ENCODE measurements at places on chromosomes 7 and 10.

- no peak for DNase-seq
Observed at GRCh38 chr10:100508691-100509150, 10.9 kb downstream of the SEC31B start.

GRCh38 chr7:114670676-114671075 is 251.2 kb upstream of the MDFIC start:
- DNase-seq: no peak

- DNase-seq: no peak
Observed at GRCh38 chr7:138459413-138460175, 465 bp upstream of the TRIM24 start.

GRCh38 chr10:104274762-104275721 is 6.1 kb downstream of the GSTO2 start:
- peak; percentile 40 for DNase-seq

DNA sequence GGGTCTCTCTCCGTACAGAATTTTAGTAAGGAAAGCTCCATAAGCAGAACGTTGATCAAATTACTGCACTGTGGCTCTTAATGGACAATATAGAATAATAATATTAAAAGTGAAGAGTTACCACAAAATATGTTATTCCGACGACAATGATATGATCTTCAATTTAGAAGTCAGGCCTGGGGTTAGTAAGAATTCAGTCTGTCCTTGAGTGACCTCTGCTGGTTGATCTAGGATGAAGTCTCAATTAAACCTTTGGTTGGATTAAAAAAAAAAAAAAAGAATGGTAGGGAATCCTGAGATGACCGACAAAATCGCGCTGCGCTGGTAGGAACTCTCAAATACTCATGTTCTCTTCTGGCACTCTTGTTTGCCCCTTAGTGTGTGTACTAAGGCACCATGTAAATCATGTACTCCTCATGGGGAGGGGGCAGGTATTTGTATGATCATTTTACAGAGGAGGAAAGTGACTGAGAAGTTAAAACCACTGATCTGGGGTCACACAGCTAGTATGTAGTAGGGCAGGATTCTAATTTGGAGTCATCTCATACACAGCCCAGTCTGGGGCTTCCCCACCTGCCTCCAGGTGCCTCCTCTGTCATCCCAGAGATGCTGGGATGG is 161.3 kb upstream of the NPVF start:
- no peak for DNase-seq

DNA sequence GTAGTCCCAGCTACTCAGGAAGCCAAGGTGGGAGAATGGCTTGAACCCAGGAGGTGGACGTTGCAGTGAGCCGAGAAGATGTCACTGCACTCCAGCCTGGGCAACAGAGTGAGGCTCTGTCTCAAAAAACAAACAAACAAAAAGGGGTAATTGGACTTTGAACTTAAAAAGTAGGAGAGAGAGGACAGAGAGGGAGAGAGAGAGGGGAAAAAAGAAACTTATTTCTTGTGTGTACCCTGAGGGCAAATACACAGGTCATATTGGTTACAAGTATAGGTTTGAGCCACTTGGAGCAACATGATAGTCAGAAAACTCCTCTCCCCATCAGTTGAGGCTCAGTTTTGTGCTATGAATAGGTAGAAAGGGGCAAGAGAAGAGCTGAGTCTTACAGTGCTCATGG is 42.8 kb upstream of the CCDC7 start:
- no peak for DNase-seq

DNA sequence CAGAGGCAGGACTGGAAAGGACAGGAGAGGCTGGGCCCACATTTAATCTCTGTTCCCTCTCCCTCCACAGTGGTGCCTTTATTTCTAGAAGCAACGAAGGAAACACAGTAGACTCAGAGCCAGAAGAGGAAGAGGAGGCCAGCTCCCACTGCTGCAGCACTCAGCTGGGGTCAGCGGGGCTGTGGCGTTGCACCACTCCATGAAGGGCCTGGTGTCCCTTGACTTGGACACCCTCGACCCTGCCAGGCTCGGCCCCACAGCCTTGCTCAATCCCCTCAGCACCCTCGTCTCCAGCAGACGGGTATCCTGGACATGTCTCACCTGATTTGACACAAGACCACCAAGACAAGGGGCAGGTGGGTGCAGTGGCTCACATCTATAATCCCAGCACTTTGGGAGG is 38.8 kb downstream of the PRKAG2 start:
- DNase-seq: no peak

GRCh38 chr7:23332910-23333612 is 33.9 kb downstream of the MALSU1 start:
- DNase-seq: no peak

GRCh38 chr7:128807191-128807590 is 15.4 kb downstream of the CCDC136 start:
- no peak for DNase-seq

- no peak for DNase-seq
Observed at GRCh38 chr10:106378251-106378650, 786.3 kb downstream of the SORCS1 start.

Data from stimulated activated CD4-positive, alpha-beta T cell treated with anti-CD3 and anti-CD28 coated beads, TNF-alpha, amount 100 ng/mL, for 1 hour (primary cell).